Muscle of leg (tissue), 16 donors: ENCODE measurements at places on chromosomes 4 and X. TPM values are rescaled to one million over a fixed set of nuclear protein-coding genes. Genes with fewer than 3 reads are reported as not detected.

DNA sequence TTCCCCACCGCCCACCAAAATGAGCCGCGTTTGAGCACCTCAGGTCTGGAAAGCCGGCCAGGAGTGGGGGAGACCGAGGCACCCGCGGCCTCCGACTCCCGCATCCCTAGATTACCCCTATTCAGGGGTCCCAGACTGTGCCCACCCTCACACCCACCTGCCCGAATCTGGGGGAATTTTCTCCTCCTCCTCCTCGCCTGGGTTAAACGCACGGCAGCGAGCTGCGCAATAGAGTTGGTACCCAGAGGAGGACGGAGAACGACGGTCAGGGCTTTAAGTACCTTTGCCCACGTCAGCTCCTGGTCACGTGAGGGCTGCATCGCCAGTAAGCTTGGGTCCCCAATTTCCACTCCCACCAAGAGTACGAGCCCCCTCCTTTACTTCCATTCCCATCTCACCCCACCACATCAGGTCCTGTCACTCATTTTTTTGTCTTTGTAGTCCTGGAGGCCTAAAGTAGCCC lies at the start of gene ARMCX2:
Gene ARMCX2 (minus strand): TSS at position 250 of the 463 bp plus-strand sequence. CDS start 2,262 bp downstream, outside the sequence.
- DNase-seq = peak; percentile 90

DNA sequence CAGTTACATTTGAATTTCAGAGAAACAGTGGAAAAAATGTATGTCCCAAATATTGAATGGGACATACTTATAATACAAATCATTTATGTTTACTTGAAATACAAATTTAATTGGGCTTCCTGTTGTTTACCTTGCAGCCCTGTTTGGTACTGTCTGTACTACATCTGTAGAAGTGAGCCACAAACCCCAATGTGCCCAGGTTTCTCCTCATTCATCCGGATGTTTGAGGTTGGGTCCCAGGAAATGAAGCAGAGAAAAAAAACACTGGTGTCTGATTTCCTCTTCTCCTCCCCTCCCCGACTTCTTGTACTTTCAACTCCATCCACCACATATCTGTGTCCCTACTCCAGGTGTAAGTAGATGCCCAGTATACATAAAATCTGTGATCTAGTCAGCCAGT lies 27.1 kb upstream of the SCRG1 start:
- DNase-seq = no peak

- no peak for DNase-seq
Measured at GRCh38 chrX:20414762-20415445, 148.2 kb upstream of the RPS6KA3 start.

- no peak for DNase-seq
Measured at GRCh38 chr4:99290848-99291786, at the start of gene ADH1A. TSS of gene ADH1A (minus strand) at chr4:99290985. CDS start at chr4:99290914, 71 bp downstream.

- DNase-seq = no peak
Measured at GRCh38 chr4:3311095-3311372, 18.2 kb downstream of the RGS12 start.

- DNase-seq = no peak
Measured at GRCh38 chrX:54950730-54951375, 30.2 kb downstream of the TRO start.

ACE2 gene
- 0.04 TPM for total RNA-seq

SH3BP2 gene
- total RNA-seq = 23.5 TPM

GLRA2 gene
- 0.09 TPM for total RNA-seq

ZNF280C gene
- 5.8 TPM for total RNA-seq

PDE6B gene
- 12.0 TPM for total RNA-seq
